ENCODE measurements at places on chromosomes 16 and 17. TPM values are rescaled to one million over a fixed set of nuclear protein-coding genes. Genes with fewer than 3 reads are reported as not detected.

CLEC19A gene
- total RNA-seq, result not detected

GAST gene
- total RNA-seq, result not detected

CCDC200 gene
- 0.37 TPM for total RNA-seq

GPR179 gene
- not detected for total RNA-seq

TBX21 gene
- total RNA-seq, result 2.6 TPM

PRDM7 gene
- total RNA-seq, result not detected

IRX6 gene
- not detected for total RNA-seq

TUBG2 gene
- 12.9 TPM for total RNA-seq

CDH11 gene
- total RNA-seq, result 6.5 TPM

HSPB9 gene
- total RNA-seq, result not detected

MRM1 gene
- 4.4 TPM for total RNA-seq

NUDT21 gene
- total RNA-seq, result 55.1 TPM

KPNA2 gene
- 182 TPM for total RNA-seq

MT1E gene
- total RNA-seq, result 226 TPM

LIG3 gene
- total RNA-seq, result 18.0 TPM

NPIPA3 gene
- total RNA-seq, result not detected

CDRT15L2 gene
- not detected for total RNA-seq

AGRP gene
- total RNA-seq, result not detected

GCGR gene
- total RNA-seq, result not detected

NPIPA5 gene
- under 0.01 TPM for total RNA-seq

PLA2G10 gene
- not detected for total RNA-seq

OR3A3 gene
- total RNA-seq, result not detected

TBX4 gene
- total RNA-seq, result under 0.01 TPM

BTBD17 gene
- not detected for total RNA-seq

FBXL16 gene
- total RNA-seq, result 0.59 TPM

CDK3 gene
- 0.98 TPM for total RNA-seq
